ENCODE measurements at places on chromosomes 11 and 22. TPM values are rescaled to one million over a fixed set of nuclear protein-coding genes. Genes with fewer than 3 reads are reported as not detected.
A peak's percentile ranks its signal among the peaks of the same experiment; 100 is the strongest.

DNA sequence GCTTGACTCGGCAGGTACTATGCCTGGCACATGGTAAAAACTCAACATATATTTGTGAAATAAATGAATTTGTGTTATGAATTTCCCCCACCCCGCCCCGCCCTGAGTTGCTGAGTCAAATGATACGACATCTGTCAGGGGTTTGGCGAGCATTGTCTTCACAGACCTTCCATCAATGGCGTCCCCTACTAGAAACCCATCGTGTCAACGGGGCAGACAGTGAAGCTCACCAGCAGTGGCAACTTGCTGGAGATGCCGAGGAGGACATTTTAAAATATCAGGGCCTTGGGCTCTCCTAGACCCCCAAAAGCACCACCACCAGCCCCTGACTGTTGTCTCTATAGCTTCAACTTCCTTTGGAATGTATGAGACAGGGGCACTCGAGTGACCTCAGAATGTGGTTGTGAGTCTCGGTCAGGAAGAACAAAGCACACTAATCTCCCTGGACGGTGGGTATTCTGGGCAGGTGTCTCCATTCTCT, 761 bp upstream of the NXF1 start:
- peaks cover 3% of the 10 kb centered on the region for H3K36me3 ChIP-seq
- peaks cover 5% of the 10 kb centered on the region for H3K4me1 ChIP-seq
- H3K27me3 ChIP-seq, result no peaks in the 10 kb centered on the region
- no peak for DNase-seq
- H3K4me3 ChIP-seq, result peak overlapping the region; percentile 83

ART5 gene
- total RNA-seq, result not detected

LINC01488 gene
- not detected for total RNA-seq

- no peak for DNase-seq
- H3K36me3 ChIP-seq, result no peaks in the 10 kb centered on the region
- H3K27me3 ChIP-seq, result no peaks in the 10 kb centered on the region
- no peak overlapping the region for H3K27ac ChIP-seq
- H3K4me1 ChIP-seq, result no peaks in the 10 kb centered on the region
Measured at GRCh38 chr11:64893194-64894069, 15.0 kb upstream of the EHD1 start.
